ENCODE measurements at places on chromosomes 6 and 20.
A peak's percentile ranks its signal among the peaks of the same experiment; 100 is the strongest.

DNA sequence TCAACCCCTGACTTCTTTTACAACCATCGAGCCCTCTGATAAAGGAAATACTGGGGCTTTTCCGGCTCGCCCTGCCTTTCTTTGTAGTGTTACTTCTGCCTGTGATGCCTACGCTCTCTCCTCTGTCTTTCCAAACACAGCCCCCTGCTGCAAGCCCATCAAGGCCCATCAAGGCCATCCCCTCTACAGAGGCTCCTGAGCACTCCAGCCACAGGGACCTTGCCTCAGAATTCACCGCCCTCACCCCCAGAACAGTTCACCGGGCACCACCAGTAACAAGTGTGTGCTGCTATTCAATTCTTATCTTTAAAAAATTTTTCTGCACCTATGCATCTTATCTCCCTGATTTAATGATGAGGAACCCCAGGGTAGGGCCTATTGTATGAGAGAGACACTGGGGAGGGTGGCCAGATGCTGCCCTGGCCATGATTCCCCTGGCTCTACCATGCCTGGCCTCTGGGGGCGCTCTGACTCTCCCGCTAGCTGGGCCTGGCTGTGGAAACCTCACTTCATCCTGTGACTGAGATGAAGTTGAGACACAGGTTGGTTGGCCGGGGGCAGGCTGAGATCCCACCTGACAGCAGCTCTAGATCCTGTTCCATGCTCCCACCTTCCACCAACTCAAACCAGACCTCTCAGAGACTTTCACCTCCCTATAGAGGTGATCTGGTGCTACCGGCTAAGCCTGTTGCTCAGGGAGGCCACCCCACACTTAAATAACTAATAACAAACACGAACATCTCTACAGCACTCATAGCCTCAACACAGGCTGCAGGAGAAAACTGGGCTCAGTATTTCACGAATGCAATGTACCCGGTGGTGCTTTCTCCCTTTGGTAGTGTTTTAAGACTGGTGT lies 19.2 kb upstream of the GLP1R start:
- DNase-seq = no peak

- DNase-seq = no peak
These were observed 69.9 kb downstream of the PPP1R14C start for GRCh38 chr6:150212778-150213177.

- DNase-seq = no peak
These were observed 347.3 kb downstream of the DHX35 start for GRCh38 chr20:39309458-39309857.

GRCh38 chr6:101080597-101080996 lies 199.5 kb upstream of the ASCC3 start:
- DNase-seq = no peak

- DNase-seq = no peak
These were observed 125.6 kb downstream of the BCAS1 start for GRCh38 chr20:53944796-53945195.

- DNase-seq = no peak
These were observed 679.5 kb downstream of the MAFB start for GRCh38 chr20:40009542-40009941.

DNA sequence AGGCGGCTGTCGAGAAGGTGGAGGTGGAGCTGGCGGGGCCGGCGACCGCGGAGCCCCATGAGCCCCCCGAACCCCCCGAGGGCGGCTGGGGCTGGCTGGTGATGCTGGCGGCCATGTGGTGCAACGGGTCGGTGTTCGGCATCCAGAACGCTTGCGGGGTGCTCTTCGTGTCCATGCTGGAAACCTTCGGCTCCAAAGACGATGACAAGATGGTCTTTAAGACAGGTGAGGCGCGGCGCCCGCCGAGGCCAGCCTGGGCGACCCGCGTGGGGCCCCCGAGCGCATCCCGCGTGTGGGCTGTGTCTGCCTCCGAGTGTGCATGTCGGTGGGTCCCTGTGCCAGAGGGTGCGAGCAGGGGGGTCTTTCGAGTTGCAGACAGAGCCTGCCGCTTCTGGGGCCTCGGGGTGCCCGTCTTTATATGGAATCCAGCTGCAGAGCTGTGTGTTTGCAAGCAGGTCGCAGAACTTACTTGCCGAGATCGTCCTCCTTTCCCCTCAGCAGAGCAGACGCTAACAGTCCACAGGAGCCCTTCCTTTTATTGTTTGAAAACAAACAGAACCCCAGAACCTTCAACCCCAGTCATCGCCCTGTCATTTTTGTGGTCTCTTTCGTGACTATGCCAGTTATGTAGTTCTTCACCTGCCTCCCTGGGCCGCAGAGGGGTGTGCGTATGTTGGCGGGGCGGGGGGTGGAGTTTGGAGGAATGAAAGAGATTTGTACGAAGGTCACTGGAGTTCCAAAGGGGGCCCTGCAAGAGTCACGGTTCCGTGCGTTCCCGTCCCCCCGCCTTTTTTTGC lies 766 bp downstream of the SLC16A10 start:
- DNase-seq = peak; percentile 11

- DNase-seq = no peak
These were observed 16.7 kb downstream of the MAP7 start for GRCh38 chr6:136533487-136533886.

- DNase-seq = no peak
These were observed 2.5 kb downstream of the GMNN start for GRCh38 chr6:24777227-24777626.

- peak; percentile 47 for DNase-seq
These were observed 16.9 kb downstream of the GFOD1 start for GRCh38 chr6:13470238-13471140.

- no peak for DNase-seq
These were observed 43.8 kb upstream of the KIF16B start for GRCh38 chr20:16617056-16617455.

GRCh38 chr20:44448753-44449546 lies 26.7 kb upstream of the TTPAL start:
- no peak for DNase-seq

GRCh38 chr6:17884498-17885478 lies 102.6 kb downstream of the KIF13A start:
- no peak for DNase-seq

- no peak for DNase-seq
These were observed 238.2 kb downstream of the ERMARD start for GRCh38 chr6:169989594-169989993.

DNA sequence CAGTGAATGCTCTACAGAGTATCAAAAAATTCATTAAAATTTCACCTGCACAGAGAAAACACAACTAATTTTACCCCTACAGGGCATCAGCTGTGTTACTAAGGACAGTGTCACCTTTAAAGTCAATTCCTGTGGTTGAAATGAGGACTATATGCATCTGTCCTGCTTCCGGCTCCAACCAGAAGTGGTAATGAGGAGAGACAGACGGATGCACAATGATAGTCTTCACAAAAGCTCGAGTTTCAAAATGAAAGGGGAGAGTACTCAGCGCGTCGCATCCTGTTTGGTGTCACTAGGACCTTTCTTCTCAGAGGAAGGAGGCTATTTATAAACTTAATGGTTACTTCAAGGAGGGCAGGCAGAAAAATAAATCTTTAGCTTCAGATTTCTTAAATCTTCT lies 86.5 kb downstream of the LYRM4 start:
- DNase-seq = no peak

GRCh38 chr20:34047917-34048316 lies 54.2 kb downstream of the RALY start:
- DNase-seq = no peak

- no peak for DNase-seq
These were observed 3.1 kb downstream of the F13A1 start for GRCh38 chr6:6317386-6317785.

DNA sequence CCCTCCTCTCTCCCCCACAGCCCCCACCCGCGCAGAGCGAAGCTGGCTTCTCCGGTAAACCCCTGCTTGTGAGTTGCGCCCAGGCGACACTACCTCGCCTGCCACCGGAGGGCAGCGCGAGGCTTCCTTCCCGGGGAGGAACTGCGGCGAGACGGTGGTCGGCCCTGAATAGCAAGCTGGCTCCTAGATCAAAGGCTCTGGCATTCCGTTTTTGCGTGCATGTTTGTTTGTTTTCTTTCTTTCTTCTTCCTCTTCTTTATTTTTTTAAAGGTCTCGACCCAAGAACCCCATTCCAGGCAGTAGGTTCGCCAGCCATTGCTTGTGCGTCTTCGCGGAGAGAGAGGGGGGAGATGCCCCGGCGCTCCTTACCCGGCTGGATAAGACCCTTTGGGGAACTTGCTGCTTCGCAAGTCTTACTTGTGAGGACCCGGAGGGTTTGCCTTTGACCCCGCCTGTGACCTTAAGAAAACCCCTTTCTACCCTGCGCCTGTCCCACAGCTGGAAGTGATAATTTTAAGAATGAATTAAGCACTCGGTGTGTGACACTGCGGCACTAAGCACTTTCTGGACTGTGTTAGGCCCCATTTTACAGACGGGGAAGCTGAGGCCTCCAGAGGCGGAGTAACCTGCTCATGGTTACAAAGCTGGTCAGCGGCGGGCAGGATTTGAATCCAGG lies 92.7 kb upstream of the SIRPA start:
- peak; percentile 80 for DNase-seq

- DNase-seq = no peak
These were observed 144.4 kb downstream of the PHACTR3 start for GRCh38 chr20:59748619-59749191.

- no peak for DNase-seq
These were observed 548 bp downstream of the AGPAT4 start for GRCh38 chr6:161273274-161273751.

DNA sequence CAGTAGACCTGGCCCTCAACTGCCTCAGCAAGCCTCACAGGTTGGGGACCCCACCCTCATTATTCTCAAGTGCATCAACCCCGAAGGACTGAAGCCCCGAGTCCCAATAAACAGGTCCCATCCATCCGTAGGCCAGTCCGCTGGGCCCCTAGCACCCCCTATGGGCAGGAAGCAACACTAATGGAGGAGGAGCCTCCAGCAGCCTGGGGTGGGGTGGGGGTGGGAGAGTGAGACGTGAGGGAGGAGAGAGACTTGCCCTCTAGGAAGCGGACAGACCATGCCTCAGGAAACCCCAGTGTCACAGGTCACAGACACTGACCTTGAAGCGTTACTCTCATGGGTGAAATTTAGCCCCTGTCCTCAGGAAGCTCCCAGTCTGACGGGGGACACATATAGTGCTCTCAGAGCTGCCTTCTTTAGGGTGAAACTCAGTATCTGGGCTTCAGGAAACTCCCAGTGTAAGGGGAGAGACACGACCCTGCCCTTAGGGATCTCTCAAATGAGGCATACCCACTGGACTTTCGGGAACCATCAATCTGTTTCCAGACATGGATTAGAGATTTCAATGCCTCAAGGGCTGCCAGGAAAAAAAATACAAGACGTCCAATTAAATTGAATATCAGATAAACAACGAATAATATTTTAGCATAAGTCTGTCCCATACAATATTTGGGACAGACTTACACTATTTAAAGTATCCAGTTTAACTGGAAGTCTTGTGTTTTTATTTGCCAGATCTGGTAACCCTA lies 125.8 kb downstream of the MRPL14 start:
- DNase-seq = no peak

DNA sequence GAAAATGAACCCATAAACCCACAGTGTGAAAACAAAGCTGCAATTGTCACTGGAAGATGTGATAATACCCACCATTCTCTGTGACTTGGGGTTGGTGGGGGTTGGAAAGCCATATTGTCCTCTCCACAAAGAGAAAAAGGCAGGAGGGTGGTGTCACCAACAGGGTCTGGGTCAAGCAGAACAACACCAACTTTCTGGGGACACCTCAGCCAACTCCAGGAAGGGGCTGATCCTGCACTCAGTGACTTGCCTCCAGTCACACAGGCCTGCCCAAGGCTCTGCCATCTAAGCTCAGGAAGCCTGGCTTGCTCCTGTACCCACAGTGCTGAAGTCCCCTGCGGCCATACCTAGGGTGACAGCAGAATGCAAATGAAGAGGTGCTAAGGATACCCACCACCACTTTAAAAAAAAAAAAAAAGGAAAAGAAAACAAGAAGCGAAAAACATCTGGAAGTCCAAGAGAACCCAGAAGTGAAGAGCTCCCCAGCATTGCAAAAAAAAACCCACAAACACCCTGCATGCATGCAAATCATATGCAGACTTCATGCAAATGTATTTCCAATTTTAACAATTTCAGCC lies 110.6 kb downstream of the PREX1 start:
- DNase-seq = no peak

- no peak for DNase-seq
These were observed 206.3 kb downstream of the UNC5CL start for GRCh38 chr6:40832691-40833090.
